T-helper 17 cell (primary cell): ENCODE measurements at places on chromosomes 12 and 14.

DNA sequence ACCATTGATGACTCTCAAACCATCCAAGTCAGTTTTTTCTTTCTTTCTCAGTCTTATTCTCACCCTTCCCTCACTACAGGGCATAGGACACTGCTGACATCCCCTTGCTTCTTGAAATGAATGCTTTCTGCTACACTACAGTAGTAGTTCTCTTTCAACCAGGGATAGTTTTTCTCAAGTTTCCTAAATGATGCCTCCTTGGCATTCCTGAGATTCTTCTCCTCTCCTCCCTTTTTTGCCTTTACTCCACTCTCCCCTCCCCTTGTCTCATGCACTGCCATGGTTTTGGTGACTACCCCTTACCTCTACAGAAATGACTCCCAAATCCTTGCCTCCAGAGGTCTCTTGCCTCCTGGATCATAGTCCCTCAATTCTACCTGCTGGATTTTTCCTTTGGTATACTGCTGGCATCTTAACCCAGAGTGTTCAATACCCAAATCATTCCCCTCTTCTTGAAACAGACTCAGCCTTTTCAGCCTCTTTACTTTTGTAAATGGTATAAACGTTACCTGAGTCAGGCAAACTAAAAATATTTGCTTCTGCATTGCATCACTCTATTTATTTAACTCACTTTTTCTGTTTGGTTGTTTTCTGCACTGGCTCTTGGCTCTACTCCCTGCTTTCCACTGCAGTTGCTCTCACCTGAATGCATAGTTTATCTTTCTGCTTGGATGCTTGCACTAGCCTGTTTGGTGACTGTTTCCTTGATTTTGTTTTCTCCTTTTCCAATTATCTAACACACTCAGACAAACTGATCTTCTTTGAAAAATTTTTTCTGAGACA lies 211.6 kb upstream of the IGF1 start:
- no peak for DNase-seq

DNA sequence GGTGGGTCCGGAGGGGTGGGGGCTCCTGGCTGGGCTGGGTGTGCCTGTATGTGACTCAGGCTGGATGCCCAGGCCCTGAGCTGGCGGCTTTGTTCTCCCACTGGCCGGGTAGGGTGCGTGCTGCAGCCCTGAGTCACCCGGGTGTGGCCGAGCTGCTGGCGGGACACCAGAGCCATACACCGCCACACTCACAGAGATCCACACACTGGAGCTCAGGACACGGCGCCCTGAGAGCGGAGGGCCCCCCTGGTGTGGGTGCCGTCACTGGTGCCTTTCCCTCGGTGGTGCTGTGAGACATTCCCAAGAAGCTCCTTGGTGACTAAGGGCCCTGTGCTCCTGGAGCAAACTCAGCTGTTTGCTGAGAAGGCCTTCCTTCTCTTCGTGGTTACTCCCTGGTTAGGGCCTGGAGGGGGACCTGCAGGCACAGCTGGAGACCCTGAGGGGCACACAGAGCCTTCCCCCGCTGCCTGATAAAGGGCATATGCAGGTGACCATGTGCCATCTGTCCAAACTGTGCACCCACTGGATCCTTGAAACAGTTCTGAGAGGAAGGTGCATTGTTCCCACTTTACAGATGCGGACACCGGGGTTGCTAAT lies 44.3 kb downstream of the KRT80 start:
- no peak for DNase-seq

- no peak for DNase-seq
These were observed 355.5 kb downstream of the SNAPC1 start for GRCh38 chr14:62117751-62118105.

GRCh38 chr12:60494244-60494643 lies 898.4 kb downstream of the SLC16A7 start:
- no peak for DNase-seq

- no peak for DNase-seq
These were observed 88.6 kb downstream of the R3HDM2 start for GRCh38 chr12:57342207-57342691.

- no peak for DNase-seq
These were observed 126.4 kb downstream of the RIMBP2 start for GRCh38 chr12:130589540-130590317.

DNA sequence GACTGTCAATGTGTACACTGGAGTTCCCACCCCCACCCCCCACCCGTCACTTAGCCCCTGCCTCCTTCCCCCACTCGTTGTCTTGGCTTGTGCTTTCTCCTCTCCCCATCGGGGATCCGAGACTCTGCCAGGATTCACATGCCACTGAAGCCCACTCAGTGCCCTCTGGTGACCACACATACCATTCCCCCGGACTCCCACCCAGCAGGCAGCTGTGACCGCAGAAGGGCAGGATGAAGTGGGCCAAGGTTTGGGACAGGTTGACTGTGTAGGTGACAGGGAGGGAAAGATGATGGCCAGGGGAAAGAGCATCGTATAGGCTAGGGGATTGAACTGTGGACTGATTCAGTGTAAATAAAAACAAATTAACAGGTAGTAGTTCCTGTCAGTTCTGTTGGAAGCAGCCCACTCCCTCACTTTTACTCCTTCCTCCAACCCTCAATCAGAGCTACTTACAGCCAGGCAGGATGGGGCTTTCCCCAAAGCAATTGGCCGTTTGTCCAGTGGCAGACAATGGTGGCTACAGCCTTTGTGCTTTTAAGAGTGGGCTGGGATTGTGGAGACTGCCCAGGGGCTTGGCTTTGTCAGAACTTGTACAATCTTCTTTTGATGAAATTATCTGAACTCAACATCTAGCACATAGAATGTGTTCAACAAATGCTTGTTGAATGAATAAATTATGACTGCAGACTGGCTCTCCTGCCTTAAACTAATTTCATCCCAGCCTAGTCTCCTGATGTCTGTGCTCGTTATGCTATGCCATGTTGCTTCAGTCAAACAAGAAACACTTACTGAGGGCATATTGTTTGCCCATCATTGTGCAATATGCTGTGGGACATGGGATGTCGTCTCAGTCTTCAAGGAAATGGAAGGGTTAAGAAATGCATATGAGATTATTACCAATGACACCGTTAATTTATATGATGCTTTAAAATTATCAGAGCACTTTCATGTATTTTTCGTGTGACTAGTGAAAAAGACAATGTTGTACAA lies 30.2 kb downstream of the TTC9 start:
- no peak for DNase-seq

GRCh38 chr12:64178122-64178521 lies 44.0 kb downstream of the KICS2 start:
- DNase-seq, result no peak

GRCh38 chr14:105830171-105830570 lies 303.8 kb downstream of the TMEM121 start:
- no peak for DNase-seq

DNA sequence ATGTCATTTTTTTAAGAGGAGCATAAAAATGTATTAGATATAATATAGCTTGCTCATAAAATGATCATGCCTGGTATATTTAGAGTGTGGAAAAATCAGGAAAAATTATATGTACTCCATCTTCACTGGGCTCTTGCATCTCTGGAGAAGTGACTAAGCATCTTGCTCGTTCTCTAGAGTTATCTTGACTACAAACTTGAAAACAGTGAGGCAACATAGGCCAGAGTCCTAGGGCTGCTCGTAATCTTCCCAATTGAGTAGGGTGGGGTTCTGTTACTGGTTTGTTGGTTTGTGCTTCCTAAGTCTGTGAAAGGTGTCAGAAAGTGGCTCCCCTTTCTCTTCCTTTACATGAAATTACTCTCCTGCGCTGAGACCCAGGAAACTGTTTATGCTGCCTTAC lies 46.2 kb downstream of the AACS start:
- no peak for DNase-seq

DNA sequence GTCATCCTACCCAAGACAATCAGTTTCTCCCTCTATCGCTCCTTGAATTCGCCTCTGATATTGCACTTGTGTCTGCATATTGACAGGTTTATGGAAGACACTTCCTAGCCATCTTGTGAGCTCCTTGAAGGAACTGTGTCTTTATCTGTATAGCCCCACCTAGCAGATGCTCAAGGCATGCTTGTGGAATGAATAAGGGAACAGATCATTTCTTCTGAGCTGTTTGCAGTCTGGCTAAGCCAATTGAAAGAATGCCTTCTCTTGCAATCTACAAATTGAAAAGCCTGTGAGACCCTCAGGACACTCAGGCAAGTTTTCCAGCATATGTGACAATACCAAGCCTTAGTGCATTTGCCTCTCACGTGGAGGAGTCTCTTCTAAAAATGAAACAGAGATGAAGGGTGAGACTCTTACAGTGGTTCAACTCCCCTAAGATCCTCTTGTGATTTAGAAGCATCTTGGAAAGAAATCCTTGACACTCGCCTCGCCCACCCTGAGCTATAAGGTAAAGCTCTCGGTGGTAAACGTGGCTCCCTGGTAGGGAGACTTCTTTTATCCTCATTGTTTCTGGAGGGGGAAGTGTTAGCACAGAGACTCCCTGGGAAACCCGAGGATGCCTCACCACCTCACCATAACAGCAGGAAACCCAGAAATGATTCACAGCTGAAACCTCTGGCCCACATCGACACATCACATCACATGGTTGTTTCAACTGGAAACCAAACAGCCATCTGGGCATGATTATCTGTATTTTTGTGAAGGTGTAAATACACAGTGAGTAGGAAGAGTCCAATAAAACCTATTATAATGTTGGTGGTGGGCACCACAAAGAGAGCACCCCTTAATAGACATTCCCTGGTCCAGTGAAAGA lies 112.3 kb upstream of the BCL2L14 start:
- no peak for DNase-seq

GRCh38 chr14:67515386-67516079 lies 17.6 kb upstream of the PLEKHH1 start:
- no peak for DNase-seq

- no peak for DNase-seq
These were observed 1.5 kb downstream of the RAB21 start for GRCh38 chr12:71756054-71756690.

GRCh38 chr14:37027188-37027824 lies 145.1 kb downstream of the SLC25A21 start:
- no peak for DNase-seq

GRCh38 chr12:10171973-10172728 lies at the start of gene OLR1:
Gene OLR1 (minus strand): TSS chr12:10172132. CDS start chr12:10172077, 55 bp downstream.
- DNase-seq, result no peak

DNA sequence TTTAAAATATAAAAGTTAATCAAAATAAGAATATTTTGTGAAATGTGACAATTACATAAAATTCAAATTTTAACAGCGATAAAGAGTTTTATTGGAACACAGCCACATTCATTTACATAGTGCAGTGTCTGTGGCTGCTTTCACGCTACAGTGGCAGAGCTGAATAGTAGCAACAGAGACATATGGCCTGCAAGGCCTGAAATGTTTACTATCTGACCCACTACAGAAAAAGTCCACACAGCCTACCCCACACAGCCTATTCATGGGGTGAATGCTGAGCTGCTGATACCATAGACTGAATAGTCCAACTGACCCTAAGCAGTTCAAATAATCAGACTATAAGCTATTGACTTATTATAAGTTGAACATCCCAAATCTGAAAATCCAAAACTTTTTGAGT lies 13.2 kb downstream of the GNS start:
- DNase-seq, result no peak

DNA sequence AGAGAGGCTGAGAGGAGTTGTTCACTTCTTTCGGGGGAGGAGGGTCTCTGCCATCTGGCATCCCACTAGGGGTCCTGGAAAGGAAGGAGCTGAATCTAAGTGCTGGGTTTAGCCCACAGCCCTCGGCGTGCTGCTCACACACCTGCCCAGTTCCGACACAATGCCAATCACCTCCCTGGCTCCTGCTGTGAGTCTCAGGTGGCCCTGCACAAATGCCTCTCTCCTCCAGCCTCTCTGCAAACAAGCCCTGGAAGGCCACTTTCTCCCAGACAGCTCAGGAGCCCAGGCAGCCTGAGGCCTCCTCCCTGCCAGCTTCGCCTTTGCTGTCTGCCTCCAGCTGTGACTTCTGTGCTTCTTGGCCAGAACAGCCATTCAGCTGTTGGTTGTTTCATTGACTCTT lies 51.2 kb downstream of the SMIM41 start:
- DNase-seq, result no peak

GRCh38 chr14:39434401-39434800 lies 2.2 kb upstream of the FBXO33 start:
- no peak for DNase-seq

- DNase-seq, result no peak
These were observed 1.4 kb downstream of the THTPA start for GRCh38 chr14:23557521-23557920.

DNA sequence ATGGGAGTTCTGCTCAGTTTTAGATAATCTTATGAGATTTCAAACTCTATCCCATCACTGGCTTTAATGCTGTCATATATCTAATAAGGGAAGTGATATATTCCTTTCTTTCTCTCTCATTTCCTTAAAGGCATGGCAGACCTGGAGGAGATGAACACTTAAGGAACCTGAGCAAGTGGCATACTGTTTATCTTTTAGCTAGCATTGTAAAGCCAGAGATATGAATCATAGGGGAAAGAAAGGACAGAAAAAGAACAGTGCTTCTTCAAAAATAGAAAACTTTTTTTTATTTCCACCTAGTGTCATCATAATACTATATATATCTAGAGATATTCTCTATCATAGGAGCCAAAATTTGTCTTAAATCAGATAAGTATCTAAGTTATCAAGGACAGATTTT lies 68.3 kb upstream of the PSMA6 start:
- no peak for DNase-seq

GRCh38 chr14:56081139-56081538 lies 37.1 kb upstream of the PELI2 start:
- DNase-seq, result no peak

DNA sequence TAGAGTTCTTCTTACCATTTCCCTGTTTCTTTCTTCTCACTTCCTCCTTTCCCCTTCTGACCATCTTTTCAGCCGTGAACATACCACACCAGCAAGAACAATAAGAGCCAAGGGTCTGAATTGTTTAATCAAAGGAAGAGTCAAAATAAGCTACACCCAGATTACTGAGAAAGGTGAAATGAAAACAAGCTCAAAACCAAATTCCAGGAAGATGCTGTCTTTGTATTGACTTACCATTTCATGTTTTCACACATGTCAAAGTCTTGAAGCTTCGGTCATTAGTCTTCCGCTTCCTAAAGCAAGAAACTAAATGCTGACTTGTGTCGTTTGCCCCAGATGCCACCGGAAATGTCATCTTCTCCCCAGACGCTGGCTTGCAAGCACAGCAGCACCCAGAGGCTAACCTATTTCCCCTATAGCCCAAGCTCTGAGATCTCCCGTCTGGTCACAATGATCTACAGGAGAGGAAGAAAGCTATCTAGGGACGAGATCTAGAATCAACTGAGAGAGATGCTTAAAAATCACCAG lies 136.5 kb upstream of the AMIGO2 start:
- peak; percentile 20 for DNase-seq
